ENCODE measurements at places on chromosomes 11 and 22.

DNA sequence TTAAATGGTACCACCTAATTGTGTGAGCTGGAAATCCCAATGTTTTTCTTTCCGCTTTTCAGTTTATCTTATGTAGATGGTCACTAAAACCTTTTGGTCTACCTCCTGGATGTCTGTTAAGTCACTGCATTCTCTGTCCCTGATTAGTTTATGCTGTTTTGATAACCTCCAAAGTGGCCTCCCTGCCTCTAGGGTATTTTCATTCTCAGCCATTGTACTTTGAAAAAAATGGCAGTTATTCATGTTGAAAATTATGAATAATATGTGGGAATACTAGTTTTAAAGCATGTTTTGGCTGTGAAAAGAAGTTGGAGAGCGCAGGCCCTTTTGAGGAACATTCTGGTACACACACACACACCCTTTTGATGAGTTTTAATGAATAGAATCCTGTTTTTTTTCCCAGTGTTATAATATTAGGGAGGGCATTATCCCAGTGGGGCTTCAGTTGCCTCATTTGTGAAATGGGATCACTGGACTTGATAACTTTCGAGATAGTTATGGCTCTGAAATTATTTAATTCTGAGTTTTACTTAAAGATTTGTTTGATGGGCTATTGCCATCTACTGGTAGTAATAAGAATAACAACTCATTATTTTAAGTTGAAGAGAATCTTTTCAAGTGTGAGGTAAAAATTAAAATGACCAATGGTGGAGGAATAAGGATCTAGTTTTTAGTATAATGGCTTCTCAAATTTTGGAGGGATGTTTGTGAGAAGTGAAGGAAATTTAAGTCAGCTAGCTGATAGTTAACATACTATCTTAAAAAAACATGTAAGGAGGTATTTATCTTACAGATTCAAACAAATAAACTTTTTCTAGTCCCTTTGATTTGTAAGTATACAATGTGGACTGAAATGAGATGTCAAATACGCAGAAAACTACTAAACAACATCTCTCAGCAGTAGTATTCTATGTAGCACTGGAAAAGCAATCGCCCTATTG, 3.9 kb downstream of the FDX1 start:
- no peak for DNase-seq

DNA sequence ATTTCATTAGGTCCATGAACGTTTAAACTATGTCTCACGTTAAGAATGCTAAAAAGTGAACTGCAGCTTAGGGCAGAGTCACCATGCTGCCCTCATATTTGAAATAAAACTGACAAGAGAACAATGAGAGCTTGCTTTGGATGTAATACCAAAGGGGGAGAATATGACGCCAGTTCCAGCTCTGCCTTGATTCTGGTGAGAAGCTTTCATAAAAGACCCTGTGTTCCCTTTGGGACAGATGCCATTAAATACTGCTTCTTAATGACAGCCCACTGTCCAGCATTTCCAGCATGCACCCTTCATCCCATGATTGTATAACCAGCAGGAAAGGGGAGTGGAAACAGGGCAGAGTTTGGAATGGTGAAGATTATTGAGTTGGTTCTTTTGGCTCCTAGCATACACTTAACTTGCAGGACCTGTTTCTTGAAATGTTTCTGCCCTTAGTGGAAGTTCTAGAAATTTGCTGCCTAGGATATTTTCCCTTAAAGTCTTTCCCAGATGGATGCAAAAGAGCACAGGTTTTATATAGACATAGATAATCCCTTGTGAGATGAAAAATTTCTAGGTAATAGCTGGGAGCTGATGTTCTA, 139.3 kb upstream of the LDLRAD3 start:
- DNase-seq = no peak

GRCh38 chr22:44891791-44892190, 118.0 kb downstream of the PHF21B start:
- no peak for DNase-seq

GRCh38 chr11:2886191-2886894, 768 bp upstream of the CDKN1C start:
- no peak for DNase-seq

DNA sequence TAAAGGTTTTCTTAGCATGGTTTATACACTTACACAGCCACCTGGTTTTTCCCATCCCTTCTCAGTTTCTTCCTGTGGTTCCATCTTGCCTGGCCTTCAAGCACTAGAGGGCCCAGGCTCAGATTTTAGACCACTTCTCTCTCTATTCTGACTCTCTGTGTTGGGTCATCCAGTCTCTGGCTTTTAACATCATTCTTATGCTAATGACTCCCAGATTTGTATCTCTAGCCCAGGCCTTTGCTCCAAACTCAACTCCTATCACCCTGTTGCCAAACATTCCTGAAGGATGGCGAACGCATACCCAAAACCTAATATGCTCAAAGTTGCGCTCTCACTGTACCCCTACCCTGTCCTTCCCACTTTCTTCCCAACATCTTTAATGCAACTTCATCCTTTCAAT, 135.1 kb downstream of the SPATA19 start:
- no peak for DNase-seq

- no peak for DNase-seq
These were observed 28.9 kb downstream of the THOC5 start for GRCh38 chr22:29524442-29525191.

GRCh38 chr11:18321578-18321968, 367 bp downstream of the HPS5 start:
- DNase-seq = no peak

- no peak for DNase-seq
These were observed 3.3 kb downstream of the CAPN5 start for GRCh38 chr11:77069969-77070582.

- DNase-seq = no peak
These were observed 52.8 kb upstream of the IGLL5 start for GRCh38 chr22:22834783-22835182.
